Activated T-cell treated with anti-CD3 and anti-CD28 coated beads for 4 hours (primary cell): ENCODE measurements at places on chromosomes 12 and 14.

DNA sequence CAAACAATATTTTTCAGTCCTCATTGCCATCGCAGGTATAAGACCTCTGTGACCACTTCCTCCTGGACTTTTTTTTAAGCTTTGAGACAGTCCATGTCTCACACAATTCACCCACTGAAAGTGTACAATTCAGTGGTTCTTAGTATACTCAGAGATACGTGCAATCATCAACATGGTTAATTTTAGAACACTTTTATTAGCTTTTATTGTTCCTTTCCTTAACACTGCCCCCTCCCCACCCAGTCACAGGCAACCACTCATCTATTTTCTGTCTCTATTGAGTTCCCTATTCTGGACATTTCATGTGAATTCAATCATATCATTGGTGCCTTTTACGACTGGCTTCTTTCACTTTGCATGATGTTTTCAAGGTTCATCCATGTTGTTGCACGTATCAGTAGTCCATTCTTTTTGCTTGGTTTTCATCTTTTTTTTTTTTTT lies 16.2 kb downstream of the NCKAP5L start:
- no peak for DNase-seq

DNA sequence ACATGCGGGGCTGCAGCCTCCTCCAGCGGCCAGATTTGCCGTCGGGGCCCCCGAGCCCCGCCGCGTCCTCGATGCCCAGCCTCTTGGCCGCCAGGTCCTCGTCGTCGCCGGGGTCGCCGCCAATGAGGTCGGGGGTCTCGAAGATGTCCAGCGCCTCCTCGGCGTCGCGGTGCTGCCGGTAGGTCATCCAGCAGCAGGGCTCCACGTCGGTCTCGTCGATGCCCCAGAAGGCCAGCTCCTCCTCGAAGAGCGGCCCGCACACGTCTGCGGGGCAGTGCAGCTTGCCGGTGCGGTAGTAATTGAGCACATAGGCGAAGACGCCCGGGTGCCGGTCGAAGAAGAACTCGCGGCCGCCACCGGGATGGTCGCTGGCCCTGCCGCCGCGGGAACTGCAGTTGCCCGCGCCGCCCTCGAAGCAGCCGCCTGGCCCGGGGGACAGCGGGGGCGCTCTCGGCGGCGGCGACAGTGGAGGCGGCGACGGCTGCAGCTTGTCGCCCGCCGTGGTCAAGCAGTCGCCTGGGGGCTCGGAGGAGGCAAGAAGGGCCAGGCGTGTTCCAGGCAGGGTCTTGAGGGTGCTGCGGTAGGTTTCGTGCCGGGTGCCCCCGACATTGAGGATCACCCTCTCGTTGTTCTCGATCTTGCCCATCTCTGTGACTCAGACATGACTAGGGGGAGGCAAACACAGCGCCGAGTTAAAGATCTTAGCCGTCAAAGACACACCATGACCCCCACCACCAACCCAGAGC lies 2.1 kb downstream of the KCNC2 start:
- no peak for DNase-seq

DNA sequence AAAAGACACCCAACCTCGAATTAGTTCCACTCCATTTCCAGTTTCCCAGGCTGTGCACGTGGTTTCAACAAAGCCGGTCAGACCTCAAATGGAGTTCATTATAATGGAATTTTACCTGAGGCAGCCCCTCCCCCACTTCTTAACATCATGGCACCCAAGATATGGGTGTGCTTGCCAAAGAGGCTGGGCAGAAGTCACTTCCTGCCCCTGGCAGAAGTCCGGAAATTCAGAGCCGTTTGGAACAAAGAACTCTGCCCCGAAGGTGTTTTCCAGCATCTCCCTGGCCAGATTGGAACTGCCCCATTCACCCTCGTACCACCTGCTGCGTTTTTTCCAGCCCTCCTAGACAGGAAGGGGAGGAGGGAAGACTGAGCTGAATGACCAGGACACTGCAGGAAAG lies 8.2 kb downstream of the VDR start:
- DNase-seq: no peak

DNA sequence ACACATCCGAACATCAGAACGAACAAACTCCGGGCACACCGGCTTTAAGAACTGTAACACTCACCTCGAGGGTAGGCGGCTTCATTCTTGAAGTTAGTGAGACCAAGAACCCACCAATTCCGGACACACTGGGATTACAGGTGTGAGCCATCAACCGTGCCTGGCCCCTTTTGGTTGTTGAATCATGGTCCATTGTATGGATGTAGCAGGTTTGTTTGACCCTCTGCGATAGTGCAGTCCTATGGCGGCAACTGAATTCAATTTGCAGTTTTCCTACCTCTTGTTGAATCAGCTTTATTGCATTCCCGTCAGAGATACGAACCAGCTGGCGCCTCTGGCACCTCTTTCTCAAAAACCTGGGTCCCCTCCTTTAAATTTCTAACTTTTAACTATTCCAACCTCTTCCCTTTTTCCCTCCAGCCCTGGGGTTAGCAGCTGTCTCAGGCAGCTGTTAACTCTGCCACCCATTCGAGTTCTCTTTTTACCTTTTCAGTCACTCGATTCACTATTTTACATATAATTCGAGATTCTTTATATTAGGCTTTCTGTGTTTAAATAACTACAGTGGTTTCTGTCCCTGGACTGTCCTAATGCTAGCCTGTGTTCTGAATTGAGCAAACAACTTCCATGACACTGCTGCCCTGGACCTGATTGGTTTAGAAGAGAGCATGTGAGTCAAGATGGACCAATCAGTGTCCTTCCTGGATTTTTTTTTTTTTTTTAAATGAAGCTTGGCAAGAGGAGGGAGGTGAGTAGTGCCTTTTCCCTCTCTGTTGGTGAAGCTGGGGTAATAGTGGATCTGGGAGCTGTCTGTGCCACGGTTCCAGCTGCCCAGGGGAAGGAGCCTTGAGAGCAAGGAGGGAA lies 261.5 kb downstream of the PCNX1 start:
- DNase-seq: no peak

DNA sequence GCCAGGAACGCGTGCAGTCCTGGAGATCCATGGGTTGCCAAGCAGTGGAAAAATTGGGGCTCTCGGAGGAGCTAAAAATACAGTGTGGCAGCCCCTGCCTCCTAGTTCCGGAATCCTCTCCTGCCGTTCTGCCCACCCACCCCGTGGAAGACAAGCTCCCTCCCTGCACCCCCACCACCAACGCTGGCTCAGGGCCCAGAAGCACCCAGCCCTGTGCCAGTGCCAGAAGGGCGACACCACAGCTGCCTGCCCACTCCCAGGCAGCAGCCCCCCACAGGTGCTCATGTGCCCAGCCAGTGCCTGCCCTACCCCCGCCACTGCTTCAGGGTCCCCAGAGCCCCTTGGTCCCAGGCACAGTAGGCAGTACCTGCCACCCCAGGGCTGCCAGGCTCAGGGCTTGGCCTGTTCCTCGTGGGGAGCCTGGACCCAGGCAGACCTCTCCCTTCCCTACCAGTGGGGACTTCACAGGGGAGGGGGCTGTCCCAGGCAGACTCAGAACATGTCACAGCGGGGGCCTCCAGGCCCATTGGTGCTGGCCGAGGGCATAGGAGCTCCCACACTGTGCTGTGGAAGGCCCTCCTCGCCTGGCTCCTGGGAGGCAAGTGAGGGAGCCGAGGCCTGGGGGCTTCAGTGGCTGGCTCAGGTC lies 7.4 kb downstream of the INF2 start:
- DNase-seq: no peak

GRCh38 chr12:39103552-39104165 lies 198.3 kb upstream of the CPNE8 start:
- no peak for DNase-seq
